ENCODE measurements at places on chromosomes 1 and 21.
A peak's percentile ranks its signal among the peaks of the same experiment; 100 is the strongest.

DNA sequence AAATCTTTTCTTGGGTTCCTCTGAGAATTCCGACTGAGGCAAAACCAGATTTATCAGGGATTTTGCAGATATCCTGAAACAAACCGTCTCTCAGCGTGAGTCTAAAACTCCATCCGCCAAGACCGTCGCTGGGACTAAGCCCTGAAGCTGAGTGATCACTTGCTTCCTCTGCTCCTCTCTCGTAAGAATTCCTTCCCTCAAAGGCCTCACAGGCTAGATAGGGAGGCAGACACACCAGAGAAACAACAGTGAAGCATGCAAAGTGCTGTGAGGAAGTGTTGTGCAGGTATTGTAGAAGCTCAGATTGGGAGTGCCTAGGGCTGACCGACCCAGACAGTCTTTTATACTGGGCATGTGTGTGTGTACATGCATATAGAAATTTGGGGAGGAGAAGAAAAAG lies 119.1 kb downstream of the RGS7 start:
- DNase-seq = no peak

- no peak for DNase-seq
These were observed 325.8 kb upstream of the NR5A2 start for GRCh38 chr1:199701726-199702125.

- no peak for DNase-seq
These were observed 785 bp downstream of the PGLYRP4 start for GRCh38 chr1:153347856-153348255.

DNA sequence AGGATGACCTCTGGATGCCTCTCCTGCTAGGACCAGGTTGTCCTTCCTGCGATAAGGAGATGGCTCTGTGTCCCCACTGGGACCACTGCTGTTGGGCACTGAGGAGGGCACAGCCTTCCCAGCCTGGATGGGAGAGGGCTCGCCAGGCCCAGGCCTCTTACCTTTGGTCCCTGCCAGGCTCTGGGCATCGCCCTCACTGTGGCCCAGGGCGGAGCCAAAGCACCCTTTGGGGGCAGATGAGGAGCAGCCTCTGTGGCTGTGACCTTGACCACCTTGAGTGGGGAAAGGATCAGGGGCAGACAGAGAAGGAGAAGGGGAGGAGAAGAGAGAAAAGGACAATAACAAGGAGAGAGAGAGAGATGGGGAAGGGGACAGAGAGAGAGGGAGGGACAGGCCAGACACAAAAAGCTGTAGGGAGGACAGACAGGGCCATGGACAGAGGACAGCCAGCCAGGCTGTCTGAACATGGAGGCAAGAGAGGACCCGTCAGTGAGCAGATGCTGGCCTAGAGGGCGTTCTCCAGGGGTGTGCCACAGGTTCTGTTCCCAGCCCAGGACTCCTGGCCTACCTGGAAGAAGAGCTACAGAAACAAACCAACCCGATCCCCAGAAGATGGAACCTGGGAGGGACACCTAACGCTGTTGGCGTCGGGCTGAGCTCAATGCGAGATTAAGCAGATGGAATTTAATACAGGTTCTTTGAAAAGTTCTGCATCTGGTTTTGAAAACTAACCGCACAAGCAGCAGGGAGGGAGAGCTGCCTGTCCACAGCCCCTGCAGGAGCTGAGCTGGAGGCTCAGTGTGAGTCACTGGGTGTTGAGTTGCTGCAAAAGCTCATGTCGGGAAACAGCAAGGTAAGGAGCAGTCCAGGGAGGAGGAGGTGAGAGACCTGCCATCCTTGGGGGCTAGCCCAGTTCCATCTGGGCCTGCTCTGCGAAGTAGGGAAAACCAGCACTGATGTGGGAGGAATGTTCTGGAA lies 262.1 kb downstream of the PTPRU start:
- DNase-seq = no peak

- no peak for DNase-seq
These were observed 6.7 kb downstream of the KNCN start for GRCh38 chr1:46544561-46545240.

DNA sequence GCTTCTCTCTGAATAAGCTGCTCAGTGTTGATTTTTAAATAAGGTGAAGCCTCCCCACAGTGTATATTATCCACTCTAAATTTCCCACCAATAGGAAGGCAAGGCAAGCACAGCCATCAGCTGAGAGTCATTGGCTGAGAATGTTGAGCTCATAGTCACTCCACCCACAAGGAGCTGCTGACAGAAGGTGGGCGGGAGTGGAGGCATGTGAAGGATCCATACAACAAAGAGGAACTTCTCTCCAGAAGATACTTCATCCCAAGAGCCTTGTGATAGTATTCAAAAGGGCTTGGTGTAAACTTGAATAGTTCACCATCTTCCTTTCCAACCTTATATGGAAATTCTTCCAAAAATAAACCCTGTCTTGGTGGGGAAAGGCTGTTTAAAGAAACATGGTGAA lies 42.8 kb downstream of the SAMD13 start:
- DNase-seq = no peak

- no peak for DNase-seq
These were observed 20.5 kb downstream of the SOX13 start for GRCh38 chr1:204093421-204093717.

DNA sequence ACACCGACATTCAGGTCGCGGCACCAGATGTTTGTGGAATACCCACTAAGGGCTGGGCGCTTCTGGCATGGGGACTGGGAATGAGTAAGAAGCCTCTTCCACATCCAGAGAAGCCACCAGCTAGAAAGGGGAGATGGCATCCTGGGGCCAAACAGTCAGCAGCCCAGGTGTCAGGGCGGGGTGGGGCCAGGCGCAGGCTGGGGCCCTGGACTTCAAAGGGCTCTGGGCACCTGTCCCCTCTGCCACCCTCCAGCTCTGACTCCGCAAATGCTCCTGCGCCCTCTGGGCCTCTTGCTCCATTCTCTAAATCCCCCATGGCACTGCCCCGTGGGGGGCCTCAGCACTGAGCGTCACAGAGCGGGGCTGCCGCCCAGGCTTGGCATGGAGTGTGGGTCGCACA lies 70.4 kb downstream of the MEGF6 start:
- no peak for DNase-seq

GRCh38 chr1:180901076-180901990 lies 11.4 kb upstream of the KIAA1614 start:
- no peak for DNase-seq

- no peak for DNase-seq
These were observed 42.2 kb upstream of the TNFSF4 start for GRCh38 chr1:173249349-173249748.

- DNase-seq = peak; percentile 61
These were observed 61.0 kb downstream of the IER5 start for GRCh38 chr1:181149326-181150125.

- DNase-seq = no peak
These were observed 48.6 kb upstream of the EXO1 start for GRCh38 chr1:241799416-241799815.

DNA sequence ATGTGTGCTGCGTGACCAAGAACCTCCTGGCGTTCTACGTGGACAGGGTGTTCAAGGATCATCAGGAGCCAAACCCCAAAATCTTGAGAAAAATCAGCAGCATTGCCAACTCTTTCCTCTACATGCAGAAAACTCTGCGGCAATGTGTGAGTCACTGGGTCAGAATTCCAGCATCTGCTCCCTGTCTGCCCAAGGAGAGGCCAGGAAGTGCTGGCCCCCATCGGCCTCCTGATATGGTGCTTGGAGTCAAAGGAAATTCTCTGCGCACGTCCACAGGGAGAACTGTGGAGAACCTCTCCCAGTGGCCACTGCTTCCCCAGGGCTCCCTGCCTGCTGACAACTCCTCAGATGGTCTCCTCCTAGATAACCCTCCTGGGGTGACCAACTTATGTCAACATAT lies 25.6 kb upstream of the IL20 start:
- DNase-seq = no peak

DNA sequence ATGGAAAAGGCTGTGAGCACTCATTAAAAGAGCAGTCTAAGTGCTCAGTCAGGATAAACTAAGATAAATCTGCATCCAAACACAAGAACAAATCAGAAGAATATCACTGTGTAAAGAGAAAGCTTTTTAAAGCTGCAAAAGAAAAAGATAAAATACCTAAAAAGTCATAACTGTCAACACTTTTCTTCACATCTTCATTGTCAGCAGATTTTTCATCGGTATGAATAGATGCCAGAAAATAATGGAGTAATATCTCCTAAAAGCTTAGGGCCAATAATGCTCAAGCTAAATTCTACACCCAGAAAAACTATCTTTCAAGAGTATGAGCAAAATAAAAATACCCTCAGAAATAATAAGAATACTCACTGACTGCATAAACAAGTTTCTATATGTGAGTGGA lies 54.0 kb upstream of the PALMD start:
- DNase-seq = no peak

GRCh38 chr1:178066908-178067614 lies 26.8 kb upstream of the RASAL2 start:
- DNase-seq = no peak

All from activated CD4-positive, alpha-beta T cell treated with anti-CD3 and anti-CD28 coated beads, Interleukin-2, amount 50 U/mL, for 4 hours (primary cell).